ENCODE measurements at places on chromosomes 2 and 18.

GRCh38 chr2:136058262-136058661 lies 59.7 kb downstream of the CXCR4 start:
- DNase-seq = no peak

DNA sequence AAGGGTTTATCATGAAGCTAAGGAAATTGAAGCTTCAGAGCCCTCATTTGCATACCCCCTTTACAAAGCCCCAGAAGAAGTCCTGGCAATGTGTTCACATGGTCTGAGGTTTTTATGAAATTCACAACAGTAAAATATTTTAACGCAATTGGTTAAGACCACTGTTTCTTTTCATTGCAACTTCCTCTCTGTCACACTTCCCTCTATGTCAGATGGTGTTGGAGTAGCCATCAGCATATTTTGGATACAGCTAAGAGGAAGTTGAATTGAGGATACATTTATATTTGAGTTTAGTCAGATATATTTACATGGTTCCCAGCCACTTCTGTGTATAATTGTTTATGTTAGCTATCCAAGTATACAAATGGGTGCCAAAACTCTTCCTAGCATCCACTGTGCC lies 170.0 kb downstream of the TXNL1 start:
- no peak for DNase-seq

- DNase-seq = no peak
Measured at GRCh38 chr2:133241224-133241571, 327.1 kb downstream of the NCKAP5 start.

DNA sequence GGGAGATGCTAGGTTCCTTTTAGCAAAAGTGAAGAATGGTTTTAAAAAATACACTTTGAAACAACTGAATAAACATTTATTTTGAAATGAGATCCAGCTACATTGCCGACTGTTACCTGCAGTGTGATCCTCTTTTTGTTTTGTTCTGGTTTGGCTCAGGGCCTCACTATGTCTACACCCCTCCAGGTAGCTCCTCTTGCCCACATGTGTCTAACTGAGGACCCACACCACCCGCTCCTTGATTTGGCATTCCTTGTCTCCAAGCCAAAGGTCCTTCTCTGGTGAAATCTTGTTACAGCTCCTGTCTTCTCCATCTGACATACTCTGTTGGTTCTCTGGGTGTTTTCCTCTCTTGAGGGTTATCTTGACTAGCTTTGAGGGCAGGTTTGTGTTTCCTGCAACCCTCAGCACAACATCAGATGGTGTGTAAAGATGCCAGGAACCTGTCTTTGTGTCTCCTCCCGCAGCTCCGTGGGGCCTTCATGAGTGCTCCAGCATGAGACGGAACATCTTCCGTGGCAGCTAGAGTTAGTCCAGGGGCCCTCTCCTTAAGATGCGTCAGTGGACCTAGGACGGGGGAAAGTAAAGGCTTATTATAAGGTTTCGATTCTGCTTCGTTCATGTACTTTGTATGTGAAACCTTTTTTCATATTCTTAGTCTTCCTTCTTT lies 32.1 kb downstream of the MAP4K4 start:
- DNase-seq = no peak

GRCh38 chr2:233358335-233358734 lies 4.0 kb downstream of the DGKD start:
- DNase-seq = no peak

- DNase-seq = no peak
Measured at GRCh38 chr18:11859903-11860407, 8.7 kb downstream of the CHMP1B start.

DNA sequence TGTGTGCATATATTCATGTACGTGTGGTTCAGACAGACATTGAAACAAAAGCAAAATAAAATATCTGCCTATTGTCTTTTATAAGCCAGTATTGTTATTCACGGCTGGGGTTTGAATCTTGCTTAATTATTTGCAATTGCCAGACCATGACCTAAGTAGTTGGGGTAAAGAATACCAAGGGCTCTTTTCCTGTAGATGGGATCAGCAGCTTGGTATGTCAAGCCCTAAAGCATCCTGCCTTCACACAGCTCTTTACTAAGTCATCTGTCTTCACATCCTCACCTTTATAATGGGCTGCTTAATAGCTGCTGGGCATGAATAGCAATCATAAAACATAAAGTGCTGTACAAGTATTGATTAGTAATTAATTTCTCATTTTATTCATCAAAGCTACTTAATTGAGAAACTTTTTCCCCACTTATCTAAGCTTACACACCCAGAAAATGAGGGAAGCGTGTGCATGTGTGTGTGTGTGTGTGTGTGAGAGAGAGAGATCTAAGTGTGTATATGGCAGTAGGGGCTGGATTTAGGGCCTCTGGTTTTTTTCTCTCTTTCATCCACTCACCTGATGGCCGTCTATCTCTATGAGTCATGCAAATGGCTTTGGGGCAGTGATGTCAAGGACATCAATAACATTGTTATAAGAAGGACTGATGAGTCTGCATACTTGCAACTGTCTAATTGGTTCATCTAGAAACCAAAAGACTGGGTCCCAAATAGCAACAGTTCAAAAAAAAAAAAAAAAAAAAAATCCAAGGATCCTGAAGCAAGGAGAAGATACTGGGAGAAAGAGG lies 244.1 kb upstream of the TNP1 start:
- no peak for DNase-seq
